Effector CD8-positive, alpha-beta T cell (primary cell): ENCODE measurements at places on chromosomes 12 and 14.

- no peak for DNase-seq
These were observed 36.6 kb downstream of the NID2 start for GRCh38 chr14:52032204-52032801.

DNA sequence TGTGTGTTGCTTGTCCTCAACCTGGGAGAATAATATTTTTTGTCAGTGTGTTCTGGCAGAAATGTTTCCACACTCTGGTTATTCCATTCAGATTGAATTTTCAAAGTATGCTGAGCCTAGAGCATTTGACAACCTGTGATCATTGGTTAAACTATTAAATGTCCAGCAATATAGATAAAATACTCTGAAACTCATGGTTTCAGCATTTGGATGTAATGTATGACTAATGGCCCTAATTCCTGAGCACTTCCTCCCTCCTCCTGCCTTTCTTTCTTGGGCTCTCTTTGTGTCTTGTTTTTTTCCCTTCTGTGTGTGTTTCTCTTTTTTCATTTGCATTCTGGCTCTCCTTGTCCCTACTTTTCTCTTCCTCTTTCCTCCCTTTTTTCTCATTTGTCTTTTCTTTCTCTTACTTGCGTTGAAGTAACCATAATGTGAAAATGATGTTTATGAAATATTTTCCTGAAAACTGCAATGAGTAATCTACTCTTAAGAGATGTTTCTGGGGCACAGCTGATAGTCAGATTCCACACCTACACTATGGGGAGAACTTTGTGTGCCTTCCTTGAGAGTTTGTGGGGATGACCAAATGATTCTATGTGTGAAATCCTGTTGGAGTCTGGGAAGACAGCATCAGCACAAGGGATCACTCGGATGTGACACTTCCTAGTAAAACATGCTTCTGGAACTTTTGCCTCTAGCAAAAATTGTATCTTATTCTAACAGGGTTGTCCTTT lies 74.6 kb downstream of the FRMD6 start:
- DNase-seq, result no peak

DNA sequence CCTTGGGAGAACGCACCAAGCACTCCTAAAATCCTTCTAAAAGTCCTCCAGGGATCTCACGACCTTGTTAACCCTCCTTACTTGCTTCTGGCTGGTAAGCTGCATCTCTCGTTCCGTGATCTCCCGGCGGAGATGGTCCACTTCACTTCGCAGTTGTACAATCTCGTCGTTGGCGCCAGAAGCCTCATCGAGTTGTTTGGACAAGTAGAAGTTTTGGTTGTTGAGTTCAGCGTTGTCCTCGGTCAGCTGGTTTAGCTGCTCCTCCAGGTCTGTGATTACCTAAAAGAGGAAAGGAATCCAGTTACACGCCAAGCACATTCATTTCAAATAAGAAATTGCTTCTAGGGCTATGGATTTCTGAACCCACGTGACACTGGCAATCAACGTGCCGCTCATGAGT lies 67.1 kb downstream of the PRKAB1 start:
- no peak for DNase-seq

- no peak for DNase-seq
These were observed 631.1 kb upstream of the TMEM132C start for GRCh38 chr12:127635838-127636237.

DNA sequence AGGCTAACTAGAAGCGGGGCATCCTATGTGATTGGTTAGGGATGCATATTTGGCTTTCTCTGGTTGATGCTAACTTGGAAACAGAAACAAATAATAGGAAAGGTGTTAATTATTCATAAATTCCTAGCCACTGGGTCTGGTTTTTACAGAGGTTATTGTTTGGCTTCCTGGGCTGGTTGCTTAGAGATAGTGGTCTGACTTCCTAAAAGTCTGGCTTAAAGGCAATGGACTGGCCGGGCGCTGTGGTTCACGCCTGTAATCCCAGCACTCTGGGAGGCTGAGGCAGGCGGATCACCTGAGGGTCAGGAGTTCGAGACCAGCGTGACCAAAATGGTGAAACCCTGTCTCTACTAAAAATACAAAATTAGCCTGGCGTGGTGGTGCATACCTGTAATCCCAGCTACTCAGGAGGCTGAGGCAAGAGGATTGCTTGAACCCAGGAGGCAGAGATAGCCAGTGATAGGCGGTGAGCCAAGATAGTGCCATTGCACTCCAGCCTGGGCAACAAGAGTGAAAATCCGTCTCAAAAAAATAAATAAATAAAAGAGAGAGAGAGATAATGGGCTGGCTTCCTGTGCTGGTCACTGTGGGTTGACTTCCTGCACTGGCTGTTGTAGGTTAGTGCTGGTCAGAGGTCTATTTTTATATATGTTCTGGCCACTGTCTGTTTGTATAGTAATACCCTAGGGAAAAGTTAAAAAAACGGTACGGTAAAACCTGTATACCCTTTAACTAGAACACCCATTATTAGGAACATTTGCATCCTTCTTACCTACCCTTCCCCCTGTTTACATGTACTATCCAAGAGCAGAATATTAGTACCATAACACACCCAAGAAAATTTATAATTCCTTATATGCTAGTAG lies 24.1 kb downstream of the OR6S1 start:
- DNase-seq, result no peak

DNA sequence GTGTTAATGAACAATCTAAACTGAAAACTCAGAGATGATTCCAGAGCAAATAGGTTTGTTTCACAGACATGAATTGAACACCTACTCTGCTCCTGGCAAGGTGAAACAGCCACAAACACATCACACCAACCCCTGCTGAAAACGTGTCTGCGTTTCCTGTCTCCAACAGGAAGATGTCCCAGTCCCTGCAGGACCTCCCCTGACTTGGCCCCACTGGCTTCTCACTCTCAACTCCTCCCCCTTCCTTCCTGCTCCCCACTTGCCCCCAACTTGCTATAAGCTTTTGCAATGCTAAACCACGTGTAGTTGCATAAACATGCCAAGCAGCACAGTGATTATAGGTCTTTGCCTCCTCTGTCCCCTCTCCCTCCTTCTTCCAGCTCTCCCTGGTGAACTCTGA lies 567.6 kb downstream of the BCL11B start:
- no peak for DNase-seq

DNA sequence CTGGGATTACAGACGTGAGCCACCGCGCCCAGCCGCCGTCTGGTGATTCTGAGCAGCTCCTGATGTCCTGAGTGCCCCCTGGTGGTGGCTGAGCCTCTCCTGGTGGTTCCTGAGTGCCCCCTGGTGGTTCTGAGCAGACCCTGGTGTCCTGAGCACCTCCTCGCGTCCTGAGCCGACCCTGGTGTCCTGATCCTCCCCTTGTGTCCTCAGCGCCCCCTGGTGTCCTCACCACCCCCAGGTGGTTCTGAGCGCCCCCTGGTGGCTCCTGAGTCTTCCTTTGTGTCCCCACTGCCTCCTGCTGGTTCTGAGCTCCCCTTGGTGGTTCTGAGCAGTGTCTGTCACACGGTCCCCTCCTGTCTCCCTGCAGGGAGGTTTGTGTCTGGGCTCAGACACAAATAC lies 1304.9 kb downstream of the TMEM121 start:
- DNase-seq, result peak; percentile 34

DNA sequence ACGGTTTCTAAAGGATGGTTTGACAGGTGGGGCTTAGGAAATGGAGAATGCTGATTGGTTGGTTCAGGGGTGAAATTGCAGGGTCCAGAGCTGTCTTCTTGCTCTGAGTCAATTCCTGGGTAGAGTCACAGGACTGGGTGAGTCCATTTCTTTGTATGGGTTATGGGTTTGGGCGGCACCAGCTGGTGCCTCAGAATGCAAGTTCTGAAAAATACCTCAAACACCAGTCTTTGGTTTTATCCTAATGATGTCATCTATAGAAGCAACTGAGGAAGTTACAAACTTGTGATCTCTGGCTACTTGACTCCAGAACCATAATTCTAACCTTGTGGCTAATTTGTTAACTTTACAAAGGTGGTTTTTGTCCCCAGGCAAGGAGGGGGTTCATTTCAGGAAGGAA lies 47.6 kb upstream of the EIF5 start:
- no peak for DNase-seq

DNA sequence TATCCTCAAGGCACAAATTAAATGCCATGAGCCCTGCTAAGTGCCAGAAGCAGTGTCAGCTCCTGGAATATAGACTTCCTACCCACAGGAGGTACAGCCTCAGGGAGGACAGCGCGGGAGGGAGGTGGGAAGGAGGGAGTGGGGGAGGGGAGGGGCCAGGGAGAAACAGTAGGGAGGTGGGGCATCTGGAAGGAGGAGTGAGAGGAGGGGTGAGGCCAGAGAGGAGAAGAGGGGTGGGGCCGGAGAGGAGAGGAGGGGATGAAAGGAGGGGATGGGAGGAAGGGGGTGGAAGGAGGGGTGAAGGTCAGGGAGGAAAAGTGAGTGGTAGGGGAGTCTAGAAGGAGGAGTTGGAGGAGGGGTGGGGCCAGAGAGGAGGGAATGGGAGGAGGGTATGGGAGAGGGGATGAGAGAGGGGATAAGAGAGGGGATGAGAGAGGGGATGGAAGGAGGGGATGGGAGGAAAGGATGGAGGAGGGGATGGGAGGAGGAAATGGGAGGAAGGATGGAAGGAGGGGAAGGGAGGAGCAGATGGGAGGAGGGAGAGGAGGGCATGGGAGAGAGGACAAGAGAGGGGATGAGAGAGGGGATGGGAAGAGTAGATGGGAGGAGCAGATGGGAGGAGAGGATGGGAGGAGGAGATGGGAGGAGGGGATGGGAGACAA lies 9.2 kb upstream of the CCDC197 start:
- no peak for DNase-seq

DNA sequence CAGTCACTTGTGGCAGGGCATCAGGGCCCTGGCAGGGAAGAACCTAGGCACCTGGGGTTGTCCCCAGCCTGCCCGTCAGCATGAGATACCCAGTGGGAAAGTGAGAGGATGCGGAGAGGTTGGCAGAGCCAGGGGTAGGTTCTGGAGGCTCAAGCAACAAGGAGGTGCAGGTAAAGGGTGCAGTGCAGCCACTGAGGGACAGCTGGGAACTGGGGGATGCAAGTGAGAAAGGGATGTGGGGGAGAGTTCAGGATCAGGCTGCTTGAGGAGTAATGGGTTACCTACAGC lies 18.7 kb downstream of the VASH1 start:
- no peak for DNase-seq

DNA sequence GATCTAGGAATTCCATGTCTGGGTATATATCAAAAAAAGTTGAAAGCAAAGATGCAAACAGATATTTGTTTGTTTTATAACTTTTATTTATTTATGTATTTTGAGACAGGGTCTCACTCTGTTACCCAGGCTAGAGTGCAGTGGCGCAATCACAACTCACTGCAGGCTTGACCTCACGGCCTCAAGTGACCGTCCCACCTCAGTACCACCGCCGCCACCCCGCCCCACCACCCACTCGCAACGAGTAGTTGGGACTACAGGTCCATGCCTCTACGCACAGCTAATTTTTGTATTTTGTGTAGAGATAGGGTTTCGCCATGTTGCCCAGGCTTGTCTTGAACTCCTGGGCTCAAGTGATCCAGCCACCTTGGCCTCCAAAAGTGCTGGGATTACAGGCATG lies 66.5 kb upstream of the KTN1 start:
- no peak for DNase-seq

- DNase-seq, result no peak
These were observed 1168.3 kb downstream of the BCL11B start for GRCh38 chr14:98103705-98104104.

DNA sequence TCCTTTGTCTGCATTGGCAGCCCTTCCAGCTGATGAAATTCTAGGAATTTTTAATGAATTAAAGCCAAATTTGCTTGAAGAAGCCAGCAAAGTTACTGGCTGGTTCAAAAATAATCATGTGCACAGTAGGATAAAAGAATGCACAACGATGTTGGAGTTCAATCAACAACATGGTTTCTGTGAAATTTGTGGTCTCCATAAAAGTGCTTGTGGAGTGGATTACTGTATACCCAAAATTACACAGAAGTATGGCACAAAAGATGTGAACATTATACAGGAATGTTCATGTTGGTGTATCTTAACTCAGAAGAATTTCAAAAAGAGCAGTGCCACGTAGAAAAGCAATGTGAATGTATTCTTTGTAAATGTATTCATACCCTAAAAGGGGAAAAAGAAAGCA lies 105.0 kb upstream of the METAP2 start:
- no peak for DNase-seq

DNA sequence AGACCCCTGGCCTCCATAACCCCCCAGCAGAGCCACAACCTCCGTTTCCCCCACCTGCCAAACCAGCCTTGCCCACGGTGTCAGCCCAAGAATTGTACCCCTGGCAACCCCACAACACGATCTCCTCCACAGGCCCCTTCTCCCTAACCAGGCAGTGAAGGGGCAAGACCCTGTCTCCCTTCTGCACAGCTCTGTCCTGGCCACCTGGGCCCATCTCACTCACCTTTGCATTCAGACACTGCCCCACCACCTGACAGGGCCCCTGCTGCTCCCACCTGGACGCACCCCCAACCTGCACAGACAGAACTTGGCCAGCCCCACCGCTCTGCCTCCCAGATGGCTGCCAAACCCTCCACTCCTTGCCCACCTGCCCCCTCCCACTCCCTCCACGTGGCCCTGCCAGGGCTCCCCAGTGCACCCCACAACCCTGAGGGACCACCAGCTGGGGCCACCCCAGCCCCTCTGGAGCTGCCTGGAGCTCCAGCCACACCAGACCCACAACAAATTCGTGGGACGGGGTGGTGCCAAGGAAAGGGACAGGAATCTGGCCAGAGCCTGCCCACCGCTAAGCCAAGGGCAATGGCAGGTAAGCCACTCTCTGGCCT lies 11.8 kb downstream of the AHNAK2 start:
- DNase-seq, result no peak

DNA sequence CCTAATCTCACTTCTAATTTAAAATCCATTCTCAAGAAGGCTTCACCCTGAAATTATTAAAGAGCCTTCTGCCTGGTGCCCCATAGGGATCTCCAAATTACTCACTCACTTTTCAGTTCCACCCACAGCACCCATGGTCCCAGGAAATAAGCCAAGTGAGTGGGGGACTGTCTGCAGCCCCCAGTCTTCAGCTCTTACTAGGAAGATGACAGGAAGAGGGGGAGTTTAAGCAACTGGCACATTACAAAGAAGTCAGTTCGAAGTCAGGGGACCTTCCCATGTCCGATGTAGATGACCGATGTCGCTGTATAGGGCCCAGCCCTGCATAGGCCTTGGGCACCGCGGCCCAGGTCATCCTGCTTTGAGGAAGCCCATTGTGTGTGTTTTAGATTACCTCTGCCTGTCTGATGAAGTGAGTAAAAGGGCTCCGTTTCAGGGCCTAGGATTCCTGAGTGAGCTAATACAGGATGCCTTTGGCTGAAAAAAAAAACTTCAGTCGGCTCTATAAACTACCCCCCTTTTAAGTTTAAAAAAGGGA lies 1.9 kb downstream of the ACTN1 start:
- no peak for DNase-seq
